ENCODE measurements at places on chromosomes 3 and 15.

DNA sequence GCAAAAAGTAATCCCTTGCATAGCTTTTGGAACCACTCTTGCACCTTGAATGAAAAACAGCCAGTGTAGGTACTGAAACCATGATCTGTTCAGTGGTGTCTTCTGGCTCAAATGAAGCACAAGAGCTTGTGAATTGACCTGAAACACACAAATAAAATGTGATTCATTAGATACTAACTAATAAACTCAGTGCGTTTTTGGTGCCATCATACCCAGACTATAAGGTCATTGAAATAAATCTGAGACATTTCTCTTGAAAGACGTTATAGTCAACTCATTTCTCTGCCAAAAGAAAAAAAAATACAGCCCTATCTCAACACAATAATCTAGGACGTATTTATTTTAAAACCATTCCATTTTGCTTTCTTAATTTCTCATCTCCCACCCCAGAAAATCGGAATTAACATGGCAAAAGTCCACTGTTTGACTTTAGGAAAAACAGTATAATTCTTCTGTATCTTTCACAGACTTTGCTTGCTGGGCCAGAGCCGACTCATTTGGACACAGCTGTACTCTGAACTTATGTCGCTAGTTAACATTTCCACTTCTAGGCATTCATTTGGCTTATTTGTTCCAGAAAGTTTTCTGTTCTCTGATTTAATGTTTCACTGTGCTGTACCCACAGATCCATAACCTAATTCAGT, 284.9 kb upstream of the TBL1XR1 start:
- DNase-seq: no peak

DNA sequence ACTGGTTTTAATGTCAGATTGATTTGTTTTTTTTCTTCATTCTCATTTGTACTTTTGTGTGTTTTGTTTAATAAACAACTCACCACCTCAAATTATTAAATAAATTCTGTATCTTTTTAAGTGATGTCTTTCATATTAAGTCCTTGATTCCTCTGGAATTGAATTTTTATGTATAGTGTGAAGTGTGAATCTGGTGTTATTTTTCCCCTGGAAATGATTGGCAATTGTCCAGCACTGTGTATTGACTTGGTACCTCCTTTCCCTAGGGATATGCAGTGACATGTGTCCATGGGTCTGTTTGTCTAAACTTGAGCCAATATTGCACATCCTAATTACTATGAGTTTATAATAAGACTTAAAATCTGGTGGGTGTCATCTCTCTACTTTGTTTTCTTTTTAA, 2.1 kb downstream of the RNU5B-1 start:
- DNase-seq: no peak

GRCh38 chr3:162743091-162743490, 1246.5 kb downstream of the OTOL1 start:
- no peak for DNase-seq

- no peak for DNase-seq
Measured at GRCh38 chr3:179181993-179182551, 33.9 kb downstream of the PIK3CA start.

All from stimulated activated CD4-positive, alpha-beta T cell treated with anti-CD3 and anti-CD28 coated beads, Interleukin-1b, Interleukin-23, amount 100 ng/mL, for 24 hours (primary cell).